ENCODE measurements at places on chromosomes 5 and 9.
A peak's percentile ranks its signal among the peaks of the same experiment; 100 is the strongest.

GRCh38 chr5:72290356-72291133 lies 29.5 kb downstream of the MRPS27 start:
- no peak for DNase-seq

DNA sequence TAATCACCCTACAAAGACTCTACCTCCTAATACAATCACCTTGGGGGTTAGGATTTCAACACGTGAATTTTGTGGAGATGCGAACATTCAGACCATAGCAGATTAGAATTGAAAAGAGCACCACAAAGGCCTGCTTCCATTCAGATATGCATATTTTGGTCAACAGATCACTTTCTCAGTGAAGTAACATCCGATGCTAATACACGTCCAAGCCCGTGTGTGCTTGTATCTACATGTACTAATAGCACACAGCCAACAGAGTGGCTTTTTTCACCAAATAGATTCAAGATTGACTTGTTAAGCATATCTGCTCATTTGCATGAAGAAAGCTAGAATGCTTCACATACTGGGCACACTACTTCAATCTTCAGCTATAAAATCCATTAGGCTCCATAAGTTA lies 35.6 kb upstream of the SSBP2 start:
- no peak for DNase-seq

- DNase-seq, result no peak
These were observed 845.2 kb upstream of the CDH10 start for GRCh38 chr5:25489834-25490538.

GRCh38 chr9:92715488-92716231 lies 45.7 kb upstream of the IPPK start:
- DNase-seq, result no peak

- peak; percentile 37 for DNase-seq
These were observed 47.7 kb downstream of the FNIP1 start for GRCh38 chr5:131749138-131749537.

DNA sequence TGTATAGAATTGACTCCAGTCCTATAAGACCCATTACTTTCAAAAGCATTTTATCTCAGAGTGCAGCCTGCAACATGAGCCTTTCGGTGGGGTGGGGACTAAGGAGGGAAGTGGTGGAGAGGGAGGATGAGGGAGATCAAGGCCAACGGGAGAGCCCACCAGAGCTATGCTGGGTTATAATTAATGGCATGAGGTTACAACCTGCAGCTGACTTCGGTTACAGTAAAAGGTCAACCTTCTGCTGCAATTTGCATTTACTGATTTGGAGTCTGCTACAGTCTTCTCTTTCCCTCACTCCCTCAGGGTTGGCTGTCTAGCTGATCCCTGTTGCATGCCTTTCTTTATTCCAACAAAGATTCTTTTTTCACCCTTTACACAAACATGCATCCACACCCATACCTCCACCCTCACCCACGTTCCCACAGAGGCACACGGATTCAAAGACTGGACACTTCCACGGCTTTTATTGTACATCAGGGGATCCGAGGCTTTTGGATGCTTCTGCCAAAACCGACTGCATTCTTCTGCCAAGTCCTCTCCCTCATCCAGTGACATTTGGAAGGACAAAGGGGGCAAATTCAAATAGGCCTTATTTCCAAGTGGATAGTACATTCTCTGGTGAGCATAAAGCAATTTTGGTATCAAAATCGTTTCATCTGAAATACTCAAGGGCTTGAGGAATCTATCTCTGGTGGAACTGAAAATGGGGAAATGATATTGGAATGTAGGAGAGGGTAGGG lies 381.2 kb downstream of the NFIB start:
- DNase-seq, result no peak

DNA sequence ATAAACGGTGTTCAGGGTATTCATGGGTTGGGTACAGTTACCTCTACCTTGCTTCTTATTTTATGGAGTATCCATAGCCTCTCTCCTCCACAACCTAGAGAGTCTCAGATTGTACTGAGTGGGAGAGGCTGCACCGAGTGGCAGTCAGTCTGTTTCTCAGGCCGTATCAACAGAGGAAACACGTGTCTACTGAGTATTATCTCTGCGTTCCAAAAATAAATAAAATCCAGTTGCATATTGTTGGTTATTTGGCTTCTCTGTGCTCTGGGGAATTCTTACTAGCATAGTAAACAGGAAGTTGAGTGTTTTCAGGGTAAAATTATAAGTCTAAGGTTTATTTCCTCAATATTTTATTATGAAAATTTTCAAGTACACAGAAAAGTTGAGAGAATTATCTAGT lies 231.0 kb downstream of the ARHGEF28 start:
- DNase-seq, result no peak

GRCh38 chr5:83281658-83282057 lies 189.9 kb upstream of the VCAN start:
- DNase-seq, result peak; percentile 61

DNA sequence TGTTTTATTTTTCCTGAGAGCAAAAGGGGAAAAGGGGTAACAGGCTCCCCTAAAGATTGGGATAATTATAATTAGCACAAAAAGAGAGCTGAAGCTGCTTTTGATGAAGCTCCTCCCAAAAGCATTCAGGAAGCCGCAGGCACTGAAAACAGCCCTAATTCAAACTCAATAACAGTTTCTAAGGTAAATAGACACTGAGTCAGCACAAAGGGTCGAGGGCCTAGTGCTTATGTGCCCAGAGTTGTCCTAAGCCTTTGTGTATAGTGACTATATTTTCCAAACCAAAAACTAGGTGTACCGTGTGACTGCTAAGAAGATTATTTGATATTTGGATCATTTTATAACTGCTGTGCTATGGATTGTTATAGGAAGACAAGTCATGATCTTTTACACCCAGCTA lies 67.7 kb downstream of the HMHB1 start:
- no peak for DNase-seq

DNA sequence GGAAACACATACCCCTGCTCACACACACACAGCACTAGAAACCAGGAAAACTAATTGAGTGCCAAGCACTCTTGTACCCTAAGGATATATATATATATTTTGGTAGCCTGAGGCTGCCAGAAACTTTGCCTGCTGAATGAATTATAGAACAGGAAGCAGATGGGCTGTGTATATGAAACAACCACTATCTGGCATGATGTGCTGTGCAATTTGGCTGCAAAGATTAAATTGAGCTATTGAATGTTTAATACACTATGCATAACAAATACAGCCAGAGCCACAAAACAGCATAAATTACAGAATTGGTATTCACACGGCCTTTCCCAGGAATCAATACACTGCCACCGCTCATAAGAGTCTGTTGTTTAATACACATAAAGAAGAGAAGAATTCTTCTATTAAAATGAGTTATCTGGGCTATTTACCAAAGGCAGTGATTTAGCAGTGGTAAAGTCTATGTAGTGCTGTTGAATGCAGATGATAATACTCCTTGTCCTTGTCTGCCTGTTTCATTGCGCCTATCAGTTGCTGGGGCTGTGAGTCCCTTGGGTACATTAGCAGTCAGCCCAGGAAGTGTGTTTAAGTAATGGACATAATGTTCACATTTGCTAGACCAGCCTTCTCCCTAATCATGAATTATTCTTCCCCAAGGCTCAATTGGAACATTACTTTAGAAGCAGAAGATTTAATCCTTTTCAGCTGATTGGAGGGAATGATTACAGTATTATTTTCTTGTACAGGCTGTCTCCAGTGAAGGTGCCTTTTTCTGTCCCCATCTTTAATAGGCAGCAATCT lies 294.3 kb downstream of the TLE1 start:
- no peak for DNase-seq

DNA sequence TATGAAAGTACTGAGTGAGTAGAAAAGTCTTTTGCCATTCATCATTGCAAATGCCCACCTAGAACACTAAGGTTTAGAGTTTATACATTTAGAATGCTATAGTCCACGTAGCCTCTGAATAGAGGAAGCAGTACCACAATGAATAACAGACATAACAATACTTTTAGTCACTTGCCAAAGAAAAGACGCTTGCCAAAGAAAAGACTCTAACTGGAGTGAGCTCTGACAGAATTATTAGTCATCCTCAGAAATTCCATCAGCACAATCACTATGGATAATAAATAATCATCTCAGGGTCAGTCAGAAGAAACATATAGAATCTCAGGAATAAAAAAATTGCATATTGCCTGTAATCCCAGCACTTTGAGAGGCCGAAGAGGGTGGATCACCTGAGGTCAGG lies 168.5 kb upstream of the TARS1 start:
- DNase-seq, result peak; percentile 94

DNA sequence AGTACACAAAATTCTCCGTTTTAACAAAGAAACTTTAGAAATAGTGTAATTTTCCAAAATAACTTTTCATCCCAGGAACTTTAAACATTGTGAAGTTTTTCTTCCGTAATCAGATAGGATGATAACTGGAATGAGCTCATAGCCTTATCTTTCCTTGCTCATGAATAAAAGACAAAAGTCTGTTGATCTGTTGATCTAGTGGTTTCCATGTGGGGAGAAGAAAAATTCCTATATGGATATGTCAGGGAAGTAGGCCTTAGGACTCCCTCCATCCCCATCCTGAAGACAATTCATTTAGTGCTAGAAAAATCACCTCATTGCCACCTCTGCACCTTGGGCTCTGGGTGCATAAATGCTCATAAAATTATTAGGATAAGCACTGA lies 266.6 kb downstream of the SMARCA2 start:
- no peak for DNase-seq

DNA sequence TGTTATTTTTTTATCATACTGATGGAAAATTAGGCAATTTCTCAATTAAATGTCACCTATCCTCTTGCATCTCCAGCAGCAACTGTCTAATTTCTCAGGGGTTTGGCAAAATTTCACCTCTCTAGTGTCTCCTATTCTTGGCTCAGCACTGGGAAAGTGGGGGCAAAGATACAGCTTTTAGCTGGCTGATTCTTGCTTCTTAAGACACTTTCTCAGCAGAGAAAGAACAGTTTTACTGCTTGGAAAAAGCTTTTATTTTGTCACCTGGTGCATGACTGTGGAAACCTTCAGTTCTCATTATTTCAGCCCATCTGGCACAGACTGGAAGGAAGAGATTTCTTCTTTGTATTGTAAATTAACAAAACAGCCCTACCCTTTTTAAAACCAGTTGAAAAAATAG lies 283.6 kb upstream of the SGCD start:
- DNase-seq, result no peak

- DNase-seq, result no peak
These were observed 108.3 kb upstream of the PCA3 start for GRCh38 chr9:76655971-76656370.
